ENCODE measurements at places on chromosomes 3 and 15. TPM values are rescaled to one million over a fixed set of nuclear protein-coding genes. Genes with fewer than 3 reads are reported as not detected.

Gene KNL1
- 0.43 TPM for total RNA-seq

Gene SV2B
- total RNA-seq, result 3.7 TPM

Gene ABI3BP
- 26.2 TPM for total RNA-seq

Gene TRAT1
- total RNA-seq, result 0.30 TPM

Gene LNP1
- total RNA-seq, result 4.6 TPM

Gene RPSA
- total RNA-seq, result 333 TPM

Gene METTL6
- 11.7 TPM for total RNA-seq

Gene SCN11A
- 0.05 TPM for total RNA-seq

Gene TMEM207
- total RNA-seq, result not detected

Gene C3orf70
- total RNA-seq, result 2.2 TPM

Gene HESX1
- 0.57 TPM for total RNA-seq

Gene NR1I2
- total RNA-seq, result 0.08 TPM

Gene NR2E3
- total RNA-seq, result not detected

Gene CYP8B1
- total RNA-seq, result not detected

Gene GOLGA6B
- total RNA-seq, result not detected

Gene CRTC3
- total RNA-seq, result 30.4 TPM
